ENCODE measurements at places on chromosomes 12 and 14.

DNA sequence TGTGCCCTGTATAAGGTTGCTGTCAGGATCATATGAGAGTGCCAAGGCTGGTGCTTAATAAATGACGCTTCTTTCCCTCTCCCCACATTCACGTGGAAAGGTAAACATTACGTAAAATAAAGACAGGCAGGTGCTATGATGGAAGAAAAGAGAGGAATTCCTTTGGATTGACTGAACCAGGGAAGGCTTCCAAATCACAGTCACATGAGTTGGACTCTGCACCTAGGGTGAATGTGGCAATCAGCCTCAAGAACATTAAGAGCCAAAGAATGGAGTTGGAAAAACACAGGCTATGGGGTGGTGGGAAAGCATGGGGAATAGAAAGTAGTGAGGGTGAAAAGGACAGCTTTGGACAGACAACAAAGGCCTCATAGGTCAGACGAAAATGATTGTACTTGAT, 473.1 kb downstream of the VRK1 start:
- no peak for DNase-seq

- no peak for DNase-seq
These were observed 98.2 kb downstream of the SSPN start for GRCh38 chr12:26293612-26294011.

DNA sequence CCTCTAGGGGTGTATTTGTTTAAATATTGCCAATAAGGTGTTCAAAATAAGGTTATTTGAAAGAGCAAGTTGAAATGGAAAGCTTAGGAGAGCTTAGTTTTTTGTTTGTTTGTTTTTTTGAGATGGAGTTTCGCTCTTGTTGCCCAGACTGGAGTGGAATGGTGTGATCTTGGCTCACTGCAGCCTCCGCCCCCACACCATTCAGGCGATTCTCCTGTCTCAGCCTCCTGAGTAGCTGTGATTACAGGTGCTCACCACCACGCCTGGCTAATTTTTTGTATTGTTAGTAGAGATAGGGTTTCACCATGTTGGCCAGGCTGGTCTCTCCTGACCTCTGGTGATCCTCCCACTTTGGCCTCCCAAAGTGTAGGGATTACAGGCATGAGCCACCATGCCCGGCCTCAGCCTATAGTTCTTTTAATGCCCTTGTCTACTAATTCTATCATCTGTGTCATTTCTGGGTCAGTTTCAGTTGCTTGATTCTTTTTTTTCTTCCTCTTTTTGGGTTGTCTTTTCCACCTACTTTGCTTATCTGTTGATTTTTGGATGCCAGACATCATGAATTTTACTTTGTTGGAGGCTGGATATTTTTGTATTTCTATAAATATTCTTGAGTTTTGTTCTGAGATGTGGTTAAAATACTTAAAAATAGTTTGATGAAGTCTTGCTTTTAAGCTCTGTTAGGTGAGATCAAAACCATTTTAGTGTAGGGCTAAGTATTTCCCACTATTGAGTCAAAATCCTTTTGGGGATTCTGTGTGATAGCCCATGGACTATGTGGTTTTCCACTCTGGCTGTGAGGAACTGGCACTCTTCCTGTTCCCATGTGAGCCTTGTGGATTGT, 18.7 kb downstream of the RCOR1 start:
- no peak for DNase-seq

- no peak for DNase-seq
These were observed 199.1 kb upstream of the CNOT2 start for GRCh38 chr12:70044167-70044566.

DNA sequence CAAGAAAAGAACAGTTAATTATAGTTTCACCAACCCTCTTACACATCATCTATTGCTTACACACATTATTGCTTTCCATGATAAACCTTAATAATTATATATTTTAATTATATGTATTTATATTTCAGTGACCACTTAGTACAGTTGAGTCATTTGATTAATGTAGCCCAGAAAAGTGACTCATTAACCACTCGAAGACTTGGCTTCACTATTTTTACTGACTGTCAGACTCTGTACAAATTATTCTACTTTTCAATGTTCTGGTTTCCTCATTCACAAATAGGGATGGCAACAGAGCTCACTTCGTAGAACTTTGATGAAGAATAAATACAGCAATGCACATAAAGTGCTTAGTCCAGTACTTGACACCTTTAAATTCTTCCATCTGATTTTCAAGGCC, 98.3 kb downstream of the CFAP54 start:
- no peak for DNase-seq

DNA sequence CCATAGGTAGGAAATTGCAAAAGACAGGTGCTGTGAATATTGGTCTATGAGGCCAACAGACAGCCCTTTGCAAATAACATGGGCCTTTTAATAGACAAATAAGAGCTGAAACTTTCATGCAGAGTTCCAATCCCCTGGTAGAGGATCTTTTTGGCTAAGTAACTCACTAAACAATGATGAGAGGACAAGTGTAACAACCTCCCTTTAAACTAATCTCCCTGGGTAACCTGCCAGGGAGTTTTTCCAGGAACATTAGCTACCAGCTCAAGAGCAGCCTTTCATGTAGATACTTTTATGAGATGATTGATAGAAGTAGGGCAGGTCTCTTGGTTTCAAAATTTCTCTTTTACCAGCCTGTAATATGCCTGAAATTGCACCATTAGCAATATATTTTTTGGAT, 13.8 kb upstream of the CACNA1C start:
- no peak for DNase-seq

GRCh38 chr12:76680940-76681339, 83.0 kb upstream of the ZDHHC17 start:
- no peak for DNase-seq

DNA sequence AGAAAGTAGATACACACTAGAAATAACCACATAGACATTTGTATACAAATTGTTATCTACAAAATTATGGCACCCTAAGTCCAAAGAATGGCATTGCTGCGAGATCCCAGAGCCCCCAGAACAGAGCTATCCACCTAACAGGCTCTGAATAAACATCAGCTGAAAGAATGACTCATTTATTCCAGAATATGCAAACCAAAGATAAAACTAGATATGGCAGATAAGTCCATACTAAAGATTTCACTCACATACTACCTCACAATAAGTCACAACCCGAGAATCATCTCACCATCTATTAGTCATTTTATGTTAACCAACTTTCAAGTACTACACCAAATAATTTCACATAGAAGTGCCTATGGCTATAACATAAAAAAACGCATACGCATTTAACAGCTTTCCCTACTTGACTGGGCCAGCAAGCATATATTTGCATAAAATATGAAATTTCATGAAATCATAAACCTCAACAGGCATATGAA, 5.6 kb downstream of the CNIH1 start:
- peak; percentile 21 for DNase-seq

GRCh38 chr14:104559804-104560585, 19.6 kb upstream of the C14orf180 start:
- no peak for DNase-seq

DNA sequence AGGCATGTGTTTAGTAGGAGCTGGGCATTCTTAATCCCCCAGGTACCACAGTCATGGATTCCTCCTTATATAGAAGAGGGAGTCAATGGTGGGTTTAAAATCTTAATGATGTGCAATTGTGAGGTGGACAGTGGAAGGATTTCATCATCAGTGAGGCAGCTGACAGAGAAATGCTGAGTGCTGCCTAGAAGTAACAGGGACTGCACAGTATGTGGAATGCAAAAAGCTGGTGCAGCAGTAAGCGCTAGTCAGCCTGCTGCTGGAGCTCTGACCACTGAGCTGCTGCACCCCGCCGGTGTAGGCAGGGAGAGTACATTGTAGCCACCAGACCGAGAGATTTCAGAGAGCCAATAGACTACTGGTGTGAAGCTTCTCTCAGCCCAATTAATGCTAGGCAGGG, 80.5 kb upstream of the DACT1 start:
- no peak for DNase-seq

- DNase-seq: no peak
These were observed 14.1 kb upstream of the YBX3 start for GRCh38 chr12:10737249-10737648.

DNA sequence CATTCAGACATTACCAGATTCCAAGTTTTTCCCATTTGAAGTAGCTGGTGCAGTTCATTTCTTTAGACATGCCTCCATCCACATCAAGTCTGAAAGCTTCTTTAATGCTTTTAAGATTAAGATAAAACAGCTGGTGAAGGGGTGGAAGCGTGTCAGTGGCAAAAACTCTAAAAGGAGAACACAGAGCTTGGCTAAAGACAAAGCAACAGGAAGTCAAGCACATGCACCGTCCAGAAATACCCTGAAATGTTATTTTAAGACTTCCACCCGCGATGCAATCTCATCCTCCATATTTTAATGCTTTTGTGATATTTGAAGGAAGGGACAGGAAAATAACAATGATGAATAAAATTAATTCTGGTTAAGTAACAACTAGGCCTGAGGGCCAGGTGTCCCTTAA, 31.8 kb downstream of the PPM1H start:
- no peak for DNase-seq

- DNase-seq: no peak
These were observed 65.2 kb upstream of the MANSC4 start for GRCh38 chr12:27845187-27845586.

DNA sequence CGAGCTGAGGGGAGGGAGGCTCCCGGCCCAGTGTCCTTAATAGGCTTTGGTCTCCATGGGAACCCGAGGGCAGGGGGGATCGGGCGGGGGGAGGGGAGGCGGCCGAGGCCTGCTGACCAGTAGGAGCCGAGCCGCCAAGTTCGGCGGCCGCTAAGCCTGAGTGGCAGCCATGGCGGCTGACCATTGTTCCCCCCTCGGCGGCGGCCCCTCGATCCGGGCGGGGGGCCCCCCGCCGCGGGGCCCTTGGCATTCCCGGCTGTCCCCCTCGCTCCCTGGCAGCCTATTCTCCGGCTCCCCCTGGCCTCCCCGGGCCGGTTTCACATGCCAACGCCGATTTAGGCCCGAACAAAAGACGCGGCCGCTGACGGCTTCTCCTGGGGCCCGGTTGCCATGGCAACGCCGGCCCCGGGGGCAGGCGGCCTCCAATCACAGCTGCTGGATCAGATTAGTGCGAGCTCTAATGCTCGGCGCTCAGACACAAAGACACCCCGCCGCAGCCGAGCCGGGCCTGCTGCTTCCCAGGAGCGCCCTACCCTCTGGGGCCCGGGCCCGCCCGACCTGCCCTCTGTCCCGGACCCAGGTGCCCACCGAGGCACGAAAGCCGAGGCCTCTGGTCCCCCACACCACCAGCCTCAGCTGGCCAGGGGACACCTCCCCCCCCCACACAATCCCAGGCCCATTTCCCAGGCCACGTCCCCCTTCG, 7.3 kb downstream of the MSI1 start:
- no peak for DNase-seq

DNA sequence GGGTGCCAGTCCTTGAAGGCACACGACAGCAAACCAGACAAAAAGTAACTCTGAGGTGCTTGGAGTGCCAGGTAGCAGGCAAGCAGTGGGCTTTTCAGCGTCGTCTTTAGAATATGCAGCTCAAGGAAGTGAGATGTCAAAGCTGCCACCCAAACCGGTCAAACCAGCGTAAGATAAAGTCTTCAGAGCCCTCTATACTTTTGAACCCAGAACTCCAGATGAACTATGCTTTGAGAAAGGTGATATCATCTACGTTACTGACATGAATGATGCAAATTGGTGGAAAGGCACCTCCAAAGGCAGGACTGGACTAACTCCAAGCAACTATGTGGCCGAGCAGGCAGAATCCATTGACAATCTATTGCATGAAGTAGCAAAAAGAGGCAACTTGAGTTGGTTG, 95.9 kb downstream of the TBX3 start:
- DNase-seq: no peak

DNA sequence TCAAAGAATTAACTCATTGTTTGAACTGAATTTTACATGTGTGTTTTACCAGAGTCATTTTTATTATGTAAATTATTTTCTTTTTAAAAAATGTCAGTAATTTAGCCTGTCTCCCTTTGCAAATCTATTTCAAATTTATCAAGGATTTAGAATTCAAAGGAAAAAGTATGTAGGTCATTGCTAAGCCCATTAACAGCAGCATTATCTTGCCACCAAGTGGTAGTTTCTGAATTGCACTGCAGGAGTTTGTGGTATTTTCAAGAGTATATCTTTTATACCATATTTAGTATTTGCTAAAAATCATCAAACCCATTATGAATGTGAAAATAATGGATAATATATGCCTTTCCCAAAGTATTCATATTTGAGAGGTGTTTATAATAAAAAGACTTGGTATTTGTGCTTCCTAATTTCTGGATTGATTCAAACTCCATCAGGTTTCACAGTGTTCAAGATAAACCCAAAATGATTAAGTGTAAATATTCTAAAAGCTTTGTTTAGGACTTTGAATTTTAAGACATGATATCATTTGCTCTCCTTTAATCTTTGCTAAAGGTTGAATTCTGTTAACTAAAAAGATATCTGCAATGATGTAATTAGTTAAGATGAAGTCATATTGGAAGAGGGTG, 711.4 kb downstream of the FSCB start:
- DNase-seq: no peak

GRCh38 chr12:113134071-113134470, 1.5 kb downstream of the RASAL1 start:
- no peak for DNase-seq

DNA sequence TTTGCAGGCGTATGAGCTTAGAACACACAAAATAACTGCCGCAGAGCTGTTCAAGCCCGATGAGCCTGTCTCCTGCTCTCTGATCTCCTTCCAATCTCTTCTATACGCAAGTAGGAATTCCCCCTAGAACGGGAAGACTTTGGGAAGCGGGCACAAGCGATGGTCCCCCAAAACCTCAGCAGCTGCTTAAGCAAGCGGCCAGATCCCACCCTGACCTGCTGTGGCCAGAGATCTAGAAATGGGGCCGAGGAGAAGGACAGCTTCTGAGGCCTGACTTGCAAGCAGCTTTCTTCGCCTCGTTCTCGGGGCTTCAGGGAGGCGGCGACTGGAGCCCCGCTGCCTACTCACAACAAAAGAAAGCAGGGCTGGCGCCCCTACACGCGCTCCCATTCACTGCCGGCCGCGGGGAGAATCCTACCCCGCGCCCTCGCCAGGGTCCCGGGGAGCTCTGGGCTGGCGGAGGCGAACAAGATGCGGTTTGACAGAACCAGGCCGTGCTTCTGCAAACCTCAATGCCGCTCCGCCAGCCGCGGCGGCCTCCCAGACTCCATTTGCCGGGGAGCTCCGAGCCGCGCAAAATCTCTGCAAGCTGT, 922 bp downstream of the TBX5 start:
- no peak for DNase-seq

GRCh38 chr12:11348439-11348838, 38.2 kb upstream of the PRB4 start:
- no peak for DNase-seq

All from CD4-positive, alpha-beta T cell treated with Interleukin-4 for 1 hour (primary cell).